Activated CD4-positive, alpha-beta T cell treated with anti-CD3 and anti-CD28 coated beads, Interleukin-2, Interleukin-6, amounts not matched to agents 100 ng/mL and 50 ng/mL, durations not matched to agents 16 hours and 8 hours (primary cell): ENCODE measurements at places on chromosomes 7 and 10.

DNA sequence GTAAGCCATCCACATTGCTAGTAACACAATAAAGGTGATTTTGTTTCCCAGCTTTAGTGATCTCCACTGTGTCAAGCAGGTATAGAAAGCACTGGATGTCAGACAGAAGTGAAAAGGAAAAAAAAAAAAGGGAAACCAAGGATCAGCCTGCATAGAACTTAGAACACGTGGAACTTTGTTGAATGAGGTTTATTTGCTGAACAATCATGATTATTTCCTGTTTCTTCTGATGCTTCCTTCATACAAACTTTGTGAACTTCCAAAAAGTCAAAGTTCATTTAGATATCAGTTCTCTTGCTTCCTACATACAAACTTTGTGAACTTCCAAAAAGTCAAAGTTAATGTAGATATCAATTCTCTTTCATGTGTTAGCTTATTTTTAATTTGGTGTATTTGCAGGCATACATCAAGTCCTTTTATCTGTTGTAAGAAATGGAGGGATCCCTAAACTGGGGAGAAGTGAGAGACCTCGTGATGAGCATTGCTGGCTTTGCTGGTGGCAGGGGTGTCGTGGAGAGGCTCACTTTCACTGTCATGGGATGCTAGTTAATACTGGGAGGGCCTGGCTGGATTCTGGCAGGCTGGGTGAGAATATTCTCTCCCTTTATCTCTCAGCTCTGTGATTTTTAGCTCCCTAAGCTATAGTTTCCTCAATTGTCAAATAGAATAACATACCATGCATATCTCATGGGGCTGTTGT is 298.4 kb downstream of the INHBA start:
- no peak for DNase-seq

- DNase-seq, result no peak
Measured at GRCh38 chr10:31036209-31036608, 4.5 kb upstream of the ZNF438 start.

DNA sequence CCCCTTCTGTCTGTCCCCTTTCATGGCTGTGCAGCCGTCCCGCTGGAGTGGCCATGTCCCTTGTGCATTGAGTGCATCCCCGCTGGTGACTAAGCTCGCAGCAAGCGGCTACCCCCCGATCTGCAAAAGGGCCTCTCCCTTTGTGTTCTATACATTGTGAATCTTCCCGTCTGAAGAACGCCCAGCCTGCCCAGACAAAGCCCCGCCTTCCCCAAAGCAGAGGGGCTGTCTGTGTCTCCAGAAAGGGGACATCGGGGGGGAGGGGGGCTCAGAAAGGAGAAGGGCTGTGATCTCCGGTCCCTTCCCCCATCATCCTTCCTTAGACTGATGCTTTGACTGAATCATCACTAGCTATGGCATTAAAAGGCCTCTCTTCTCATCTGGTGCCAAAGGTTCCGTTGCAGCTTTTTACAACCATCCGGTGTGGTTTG is 11.9 kb downstream of the NPTX2 start:
- no peak for DNase-seq

- no peak for DNase-seq
Measured at GRCh38 chr7:75694638-75695399, 43.9 kb downstream of the HIP1 start.
